ENCODE measurements at places on chromosomes 6 and 20.

GRCh38 chr6:10073341-10073740 is 341.5 kb downstream of the TFAP2A start:
- DNase-seq = no peak

DNA sequence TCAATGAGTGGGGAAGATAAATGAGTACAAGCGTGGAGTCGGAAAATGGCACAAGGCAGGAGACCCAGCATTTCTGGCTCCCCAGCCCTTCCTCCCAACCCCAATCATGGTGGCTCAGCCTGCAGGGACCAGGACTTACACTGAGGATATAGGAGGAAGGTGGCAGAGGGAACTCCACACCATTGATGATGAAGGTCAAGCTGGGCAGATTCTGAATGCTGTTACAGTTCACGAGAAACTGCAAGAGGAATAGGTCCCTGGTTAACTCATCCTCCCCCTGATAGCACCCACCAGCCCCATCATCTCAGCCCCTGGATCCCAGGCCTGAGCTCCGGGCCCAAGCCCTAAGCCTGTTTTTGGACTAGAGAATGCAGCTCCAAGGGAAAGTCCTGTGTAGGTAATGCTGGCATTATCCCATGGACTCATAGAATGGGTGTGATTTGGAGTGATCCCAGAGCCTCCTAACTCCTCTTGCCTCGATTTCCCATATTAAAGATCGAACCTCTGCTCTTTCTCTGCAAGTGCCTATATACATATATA is 2.3 kb upstream of the TFEB start:
- DNase-seq = no peak

DNA sequence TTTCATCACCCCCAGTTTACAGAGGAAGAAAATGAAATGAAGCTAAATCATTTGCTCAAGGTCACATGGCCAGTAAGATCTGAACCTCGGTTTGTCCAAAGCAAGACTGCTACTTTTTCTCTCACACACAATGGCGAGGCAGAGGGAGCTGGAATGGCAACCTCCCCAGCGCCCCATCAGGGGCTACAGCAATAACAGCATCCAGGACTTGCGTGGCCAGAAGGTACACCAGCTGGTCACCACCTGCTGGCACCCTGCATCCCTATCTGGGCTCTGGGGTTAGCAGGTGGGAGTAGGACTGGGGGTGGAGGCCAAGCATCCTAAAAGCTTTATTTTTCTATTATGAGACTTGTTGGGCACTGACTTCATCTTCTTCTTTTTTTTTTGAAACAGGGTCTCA is 41.3 kb downstream of the TTI1 start:
- no peak for DNase-seq

- no peak for DNase-seq
These were observed 193.6 kb upstream of the SLC24A3 start for GRCh38 chr20:19018881-19019280.

GRCh38 chr6:5379647-5380242 is 118.4 kb downstream of the FARS2 start:
- peak; percentile 14 for DNase-seq

DNA sequence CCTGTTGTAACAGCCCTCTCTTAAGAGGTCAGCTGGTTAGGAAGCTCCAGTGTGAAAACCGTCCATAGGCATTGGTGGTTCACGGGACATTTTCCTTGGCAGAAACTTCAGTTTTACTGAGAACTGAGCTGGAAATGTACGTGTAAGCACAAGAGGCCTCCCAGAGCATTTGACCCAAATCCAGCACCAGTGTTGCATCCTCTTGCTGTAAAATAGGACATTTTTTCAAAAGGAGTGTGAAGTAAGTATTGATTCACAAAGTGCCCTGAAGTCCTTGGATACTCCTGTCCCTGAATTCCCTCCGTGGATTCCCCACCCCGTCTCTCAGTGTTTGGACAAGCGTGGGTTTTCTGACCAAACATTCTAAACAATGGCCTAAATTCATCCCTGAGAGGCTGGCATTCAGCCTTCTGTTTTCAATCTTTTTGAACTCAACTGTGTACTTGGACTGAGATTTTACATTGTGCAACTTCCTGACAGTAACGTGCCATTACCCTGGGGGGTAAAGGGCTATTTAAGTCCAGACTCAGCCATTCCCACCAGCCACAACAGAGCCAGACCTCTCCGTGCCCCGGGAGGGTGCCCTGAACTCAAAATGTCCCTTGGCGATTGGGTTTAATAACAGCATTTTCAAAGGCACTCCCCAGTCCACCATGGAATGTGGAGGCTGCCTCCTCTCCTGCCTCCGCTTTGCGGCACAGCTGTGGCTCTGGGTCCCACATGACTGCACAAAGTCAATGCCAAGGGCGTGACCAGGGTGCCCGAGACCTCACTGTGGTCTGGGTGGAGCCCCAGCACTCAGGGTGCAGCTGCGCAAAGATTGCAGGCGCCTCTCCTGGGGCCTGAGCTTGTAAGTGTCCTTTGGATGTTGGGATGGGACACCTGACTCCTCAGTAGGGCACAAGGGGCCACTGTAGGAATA is 92.7 kb upstream of the AFDN start:
- no peak for DNase-seq

- DNase-seq = no peak
These were observed 21.4 kb downstream of the KCNQ5 start for GRCh38 chr6:72643214-72643613.

GRCh38 chr6:12065321-12066140 is 53.4 kb downstream of the HIVEP1 start:
- no peak for DNase-seq

DNA sequence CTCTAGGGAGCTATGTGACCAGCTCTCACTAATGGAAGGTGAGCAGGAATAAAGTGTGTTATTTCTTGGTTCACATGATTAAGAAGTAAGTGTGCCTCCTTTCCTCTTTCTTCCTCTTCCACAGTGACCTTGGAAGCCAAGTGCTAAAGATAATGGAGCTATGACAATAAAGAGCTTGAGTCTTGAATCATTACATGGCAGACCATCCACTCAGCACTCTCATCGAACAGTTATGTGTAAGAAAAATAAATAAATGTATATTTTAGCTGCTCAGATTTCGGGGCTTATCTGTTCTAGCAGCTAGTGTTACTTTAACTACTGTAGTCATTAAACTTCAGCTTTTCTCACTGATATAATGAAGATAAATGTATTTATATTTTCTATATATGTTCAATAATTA is 72.9 kb downstream of the HDGFL1 start:
- no peak for DNase-seq

- no peak for DNase-seq
These were observed 64.2 kb downstream of the LAMP5 start for GRCh38 chr20:9578594-9578993.

DNA sequence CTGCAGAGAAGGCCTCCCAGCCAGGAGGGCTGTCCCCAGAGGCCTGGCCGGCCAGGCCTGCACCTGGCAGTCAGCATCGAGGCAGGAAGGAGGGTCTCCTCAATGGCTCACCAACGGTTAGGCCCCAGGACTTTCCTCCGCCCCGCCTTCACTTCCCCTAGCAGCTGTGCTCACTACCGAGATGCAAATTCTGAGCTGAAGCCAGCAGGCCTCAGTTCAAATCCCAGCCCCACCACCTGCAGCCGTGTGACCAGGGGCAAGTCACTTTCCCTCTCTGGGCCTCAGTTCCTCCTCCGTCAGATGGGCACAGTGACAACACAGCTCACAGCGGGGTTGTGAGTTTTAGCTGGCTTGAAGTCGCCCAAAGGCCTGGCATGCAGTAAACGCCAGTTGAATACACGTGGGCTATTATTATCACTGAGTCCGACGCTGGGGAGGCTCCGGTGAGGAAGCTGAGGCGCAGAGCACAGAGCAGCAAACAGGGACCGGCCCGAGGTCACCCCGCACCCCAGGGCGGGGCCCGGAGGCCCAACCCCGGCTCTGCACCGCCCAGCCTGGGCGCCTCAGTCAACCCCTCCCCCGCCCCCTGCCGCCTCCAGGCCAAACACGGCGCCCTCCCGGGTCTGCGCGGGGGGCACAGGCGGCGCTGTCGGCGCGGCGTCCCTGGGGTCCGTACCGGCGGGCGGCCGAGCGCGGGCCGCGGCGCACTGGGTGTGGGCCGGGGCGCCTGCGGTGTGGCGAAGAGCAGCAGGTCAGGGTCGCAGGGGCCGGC is 671 bp downstream of the E2F1 start:
- peak; percentile 62 for DNase-seq

- no peak for DNase-seq
These were observed 1.6 kb downstream of the SRPK1 start for GRCh38 chr6:35919085-35919826.

- DNase-seq = no peak
These were observed 159.8 kb downstream of the ZFP64 start for GRCh38 chr20:52031563-52032303.

- no peak for DNase-seq
These were observed 11.2 kb upstream of the HEY2 start for GRCh38 chr6:125738276-125738675.

- no peak for DNase-seq
These were observed 311.9 kb upstream of the SULF2 start for GRCh38 chr20:48096957-48097890.

DNA sequence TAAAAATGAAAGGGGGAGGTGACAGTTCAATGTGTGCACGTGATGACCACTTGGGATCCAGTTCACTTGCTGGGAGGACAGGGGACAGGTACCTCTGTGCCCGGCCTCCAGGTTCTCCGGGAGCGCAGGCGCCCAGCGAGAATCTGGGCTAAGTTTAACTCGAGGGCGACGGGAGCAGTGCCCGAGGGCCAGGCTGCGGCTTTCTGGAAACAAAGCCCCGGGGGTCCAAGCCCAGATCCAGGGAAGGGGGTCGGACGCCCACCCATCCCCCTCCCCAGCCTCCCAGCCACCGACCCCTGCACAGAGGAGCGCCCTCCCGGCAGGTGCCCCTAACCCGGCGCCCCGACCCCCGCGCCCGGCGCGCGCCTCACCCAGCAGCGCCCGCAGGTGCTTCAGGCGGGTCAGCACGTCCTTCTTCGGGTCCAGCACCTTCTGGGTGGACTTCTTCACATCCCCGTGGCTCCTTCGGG is 405 bp downstream of the RALGAPA2 start:
- no peak for DNase-seq

Data from NCI-H1694 treated with DMSO at 0.1 percent for 48 hours (cell line).